ENCODE measurements at places on chromosomes 3 and 15.

DNA sequence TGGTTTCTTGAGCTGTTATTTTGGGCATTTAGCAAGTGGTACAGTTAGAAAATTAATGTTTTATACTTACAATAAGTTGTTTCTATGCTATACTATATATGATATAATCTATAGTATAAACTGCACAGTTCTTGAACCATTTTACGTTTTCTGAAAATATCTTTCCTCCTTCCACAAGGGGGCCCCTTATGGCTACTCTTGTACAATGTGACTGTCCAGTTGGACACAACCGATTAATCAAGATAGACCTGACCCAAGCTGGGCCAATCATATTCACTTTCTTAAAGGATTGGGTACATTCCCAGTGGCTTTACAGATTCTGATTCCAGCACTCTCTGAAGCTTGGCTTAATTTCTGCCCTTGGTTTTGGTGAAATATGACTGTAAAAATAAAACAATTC lies 953.4 kb downstream of the AGBL1 start:
- no peak for DNase-seq

GRCh38 chr3:189625071-189625470 lies 6.1 kb upstream of the TP63 start:
- DNase-seq = no peak

DNA sequence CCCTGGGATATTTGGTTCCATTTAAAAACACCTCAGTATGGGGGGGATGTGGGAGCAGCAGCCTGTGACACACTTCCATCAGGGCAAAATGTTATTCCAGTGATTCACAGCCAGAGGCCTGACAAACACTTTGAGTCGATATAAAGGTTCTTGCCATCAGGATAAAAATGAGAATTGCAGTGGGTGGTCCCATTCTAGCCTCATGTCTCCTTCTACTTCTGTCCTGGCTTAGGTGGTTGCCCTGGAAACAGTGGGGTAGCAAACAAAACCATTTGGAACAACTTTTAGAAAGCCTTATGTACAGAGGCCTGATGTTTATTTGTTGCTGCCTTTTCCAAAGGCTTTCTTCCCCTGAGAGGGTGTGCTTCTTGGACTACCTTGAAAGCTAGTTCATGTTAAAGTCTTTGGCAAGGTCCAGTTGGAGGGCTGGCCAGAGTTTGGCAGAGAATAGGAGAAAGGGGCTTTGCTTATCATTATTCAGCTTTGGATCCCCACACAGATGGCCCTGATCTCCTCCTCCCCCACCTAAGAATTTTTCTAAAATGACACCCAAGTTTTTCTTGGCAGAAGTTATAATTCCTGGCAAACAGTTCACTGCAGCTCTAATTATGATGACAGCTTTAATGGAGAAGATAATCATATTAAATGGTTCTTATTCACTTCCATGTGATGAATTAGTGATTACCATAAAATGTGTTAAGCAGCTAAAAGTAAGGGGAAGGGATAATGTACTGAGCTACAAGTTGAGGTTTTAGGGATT lies 84.2 kb upstream of the ZNF280D start:
- no peak for DNase-seq

DNA sequence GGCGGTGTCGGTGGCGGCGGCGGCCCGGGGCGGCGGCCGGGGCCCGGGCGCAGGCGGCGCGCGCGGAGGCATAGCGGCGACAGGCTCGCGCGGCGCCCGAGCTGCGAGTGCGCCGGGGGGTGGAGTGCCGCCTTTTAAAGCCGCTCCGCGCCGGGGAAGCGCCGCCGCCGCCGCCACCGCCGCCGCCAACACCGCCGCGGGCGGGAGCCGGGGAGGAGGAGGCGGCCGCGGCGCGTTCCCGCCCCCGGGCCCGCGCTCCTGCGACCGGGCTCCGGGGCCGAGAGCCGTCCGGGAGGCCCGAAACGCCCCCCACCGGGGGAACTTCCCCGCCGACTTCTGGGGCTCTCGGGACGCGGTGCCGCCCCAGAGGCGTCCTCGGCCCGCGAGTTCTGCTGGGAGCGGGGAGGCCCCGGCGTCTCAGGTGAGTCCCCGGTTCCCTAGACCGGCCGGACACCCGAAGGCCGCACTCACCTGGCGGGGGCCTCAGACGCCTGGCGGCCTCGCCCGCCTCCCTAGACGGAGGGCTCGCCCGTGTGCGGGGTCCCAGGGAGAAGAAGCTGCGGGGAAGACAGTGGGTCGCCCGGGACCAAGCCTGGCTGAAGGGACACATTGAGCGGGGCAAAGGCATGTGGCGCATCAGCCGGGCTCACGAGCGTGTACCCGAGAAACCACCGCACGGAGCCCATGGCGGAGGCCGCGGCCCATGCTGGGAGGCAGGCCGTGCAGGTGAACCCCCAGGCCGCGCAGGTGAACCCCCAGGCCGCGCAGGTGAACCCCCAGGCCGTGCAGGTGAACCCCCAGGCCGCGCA lies at the start of gene PCSK6:
PCSK6 (minus strand) TSS at position 109 of the 809 bp plus-strand sequence; CDS start at position 72, 37 bp downstream.
- peak; percentile 72 for DNase-seq

- no peak for DNase-seq
These were observed 194.7 kb upstream of the CADPS start for GRCh38 chr3:63069806-63070475.

DNA sequence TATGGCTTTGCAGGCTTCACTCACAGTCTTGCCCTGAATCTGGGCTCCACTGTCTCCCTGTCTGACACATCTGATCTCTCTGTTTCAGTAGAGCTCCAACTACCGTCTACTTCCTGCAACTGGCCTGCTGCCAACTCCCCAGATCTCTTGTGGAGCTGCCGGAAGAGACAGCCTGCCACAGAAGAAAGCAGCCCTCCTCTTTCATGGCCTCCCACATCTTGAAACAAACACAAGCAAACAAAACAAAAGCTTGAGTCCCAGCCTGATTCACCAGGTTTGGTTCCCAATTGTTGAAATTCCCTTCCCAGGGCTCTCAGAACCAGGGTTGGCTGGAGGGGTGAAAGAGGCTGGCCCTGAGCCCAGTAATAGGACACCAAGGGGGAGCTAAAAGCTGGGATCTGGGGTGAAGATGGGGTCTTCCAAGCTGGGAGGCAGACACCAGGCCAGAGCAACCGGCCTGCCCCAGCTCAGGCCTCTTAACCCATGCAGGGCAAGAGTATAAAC lies 55.3 kb upstream of the CA12 start:
- DNase-seq = peak; percentile 33

DNA sequence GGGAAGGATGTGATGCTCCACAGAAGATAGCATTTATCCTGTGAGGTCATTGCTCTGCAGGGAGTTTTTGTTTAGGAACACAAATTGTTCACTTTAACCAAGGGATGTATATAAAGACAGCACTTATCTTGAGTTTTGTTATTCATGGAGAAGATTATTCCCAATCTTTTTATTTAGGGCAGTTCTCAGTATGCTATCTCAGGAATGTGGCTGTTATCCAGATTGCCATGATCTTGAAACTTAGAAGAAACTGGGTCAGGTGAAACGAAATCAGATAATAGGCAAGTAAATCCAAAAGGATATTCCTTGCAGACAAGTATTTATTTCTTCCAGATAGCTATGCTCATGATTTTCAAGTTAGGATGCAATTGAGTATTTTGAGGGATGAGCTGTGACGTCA lies 19.3 kb upstream of the TMEM42 start:
- no peak for DNase-seq
